ENCODE measurements at places on chromosomes 12 and 14.

DNA sequence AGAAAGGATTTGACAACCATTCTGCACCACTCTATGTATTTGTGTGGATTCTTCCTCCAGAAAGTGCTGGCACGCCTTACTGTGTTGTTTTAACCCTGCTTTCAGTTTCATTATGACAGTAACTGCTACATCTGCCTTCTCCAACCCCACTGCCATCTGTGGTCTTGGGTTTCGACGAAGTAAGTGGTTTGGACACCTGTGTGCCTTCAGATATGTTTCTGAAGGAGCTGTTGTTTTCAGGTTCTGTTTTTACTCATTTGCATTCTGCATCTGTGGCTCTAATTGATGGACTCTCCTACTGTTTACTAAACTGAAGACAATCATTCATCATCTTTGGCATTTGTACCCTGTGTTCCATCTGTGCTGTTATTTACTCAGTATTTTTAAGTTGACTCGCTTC lies 4.1 kb downstream of the TSHR start:
- no peak for DNase-seq

GRCh38 chr12:71551529-71551928 lies 111.9 kb downstream of the LGR5 start:
- peak; percentile 55 for DNase-seq

DNA sequence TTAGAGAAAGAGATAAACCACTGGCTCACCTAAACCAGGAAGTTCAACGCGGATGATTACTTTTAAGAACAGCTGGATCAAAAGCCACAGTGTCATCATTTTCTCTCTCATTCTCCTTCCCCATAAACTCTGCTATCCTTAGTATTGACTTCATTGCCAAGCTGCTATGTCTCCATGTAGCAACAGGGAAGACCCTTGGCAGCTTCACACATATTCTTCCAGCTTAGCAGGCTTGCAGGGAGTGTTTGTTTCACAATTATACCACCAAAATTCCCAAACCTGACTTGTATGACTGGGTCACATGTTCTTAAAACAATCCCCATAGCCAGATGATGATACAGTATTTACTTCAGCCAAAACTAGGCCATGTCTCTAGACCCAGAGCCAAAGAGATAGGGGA lies 235.5 kb downstream of the PAWR start:
- no peak for DNase-seq

DNA sequence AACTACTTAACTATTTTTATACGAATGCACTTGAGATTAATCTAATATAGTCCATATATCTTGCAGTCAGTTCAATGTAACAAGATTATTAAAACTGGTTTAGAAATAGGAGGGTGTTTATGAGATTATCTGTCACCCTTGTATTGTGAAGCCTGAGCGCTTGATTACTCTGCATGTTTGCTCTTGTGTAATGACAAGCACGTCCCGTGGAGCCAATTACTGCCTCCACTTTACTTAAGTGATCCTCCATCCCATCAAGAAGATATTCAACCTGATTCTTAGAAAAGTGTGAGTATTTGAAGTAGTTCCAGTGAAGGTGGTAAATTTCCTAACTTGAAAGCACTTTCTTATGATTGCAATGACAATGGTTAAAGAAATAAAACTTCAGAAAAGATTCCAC lies 415.2 kb upstream of the GARIN6 start:
- no peak for DNase-seq

DNA sequence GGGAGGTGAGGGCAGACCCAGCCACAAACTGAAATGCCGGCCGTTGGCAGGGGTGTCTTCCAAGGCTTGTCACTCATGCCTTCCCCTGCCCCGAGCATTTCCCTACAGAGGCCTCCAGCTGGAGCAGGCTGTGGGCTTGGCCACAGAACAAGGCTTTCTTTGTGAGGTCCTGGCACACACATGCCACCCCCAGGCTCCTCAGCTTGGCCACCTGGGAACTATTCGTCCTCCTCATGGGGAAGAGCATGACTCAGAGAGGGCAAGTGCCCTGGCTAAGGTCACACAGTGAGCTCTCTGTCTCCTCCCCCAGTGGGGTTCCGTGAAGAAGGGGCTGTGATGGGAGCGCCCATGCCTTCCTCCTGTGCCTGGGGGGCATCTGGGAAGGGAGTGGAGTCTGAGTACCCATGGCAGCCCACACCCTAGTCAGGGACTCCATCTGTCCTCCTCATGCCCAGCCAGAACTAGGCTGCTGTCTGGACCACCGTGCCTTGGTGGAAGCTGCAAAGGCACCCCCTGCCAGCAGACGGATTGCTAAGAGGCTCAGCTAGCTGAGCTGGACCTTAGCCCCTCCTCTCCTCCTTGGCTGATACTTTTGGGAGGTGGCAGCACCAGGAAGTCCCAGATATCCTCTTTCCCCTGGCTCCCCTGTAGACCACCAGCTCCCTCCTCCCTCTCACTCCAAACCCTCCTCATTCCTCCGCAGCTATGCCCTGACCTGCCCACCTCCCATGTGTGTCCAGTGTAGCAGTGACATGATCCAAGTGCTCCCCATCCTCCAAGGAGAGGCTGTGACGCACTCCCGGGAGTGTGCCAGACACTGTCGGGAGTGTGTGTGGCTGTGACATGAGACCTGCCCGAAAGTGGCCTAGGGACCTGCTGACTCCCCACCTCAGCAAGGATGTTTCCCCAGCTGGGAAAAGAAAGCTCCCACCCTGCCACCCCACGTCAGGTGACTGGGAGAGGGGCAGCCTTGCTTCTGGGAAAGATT lies 21.4 kb downstream of the ABCB9 start:
- DNase-seq, result peak; percentile 78

- DNase-seq, result peak; percentile 52
Measured at GRCh38 chr12:6724409-6724797, 557 bp downstream of the COPS7A start.

DNA sequence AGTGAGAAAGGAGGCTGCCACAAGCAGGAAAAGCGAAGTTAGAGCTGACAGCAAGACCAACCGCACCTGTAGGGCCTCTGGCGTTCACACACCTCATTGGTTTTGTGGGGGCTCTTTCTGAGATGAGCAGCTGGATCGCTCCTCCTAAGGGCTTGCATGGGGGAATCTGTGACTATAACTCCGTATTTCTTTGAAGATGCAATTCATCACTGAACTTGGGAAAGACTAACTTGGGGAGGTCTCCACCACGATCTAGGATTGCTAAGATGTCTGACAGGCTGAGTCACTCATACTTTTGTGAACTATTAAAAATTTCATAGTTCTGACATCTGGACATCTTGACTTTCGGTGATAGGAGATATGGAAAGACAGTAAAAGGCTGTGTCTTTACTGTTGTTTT lies 173.6 kb downstream of the ETV6 start:
- peak; percentile 62 for DNase-seq

GRCh38 chr12:104643093-104643818 lies 186.5 kb downstream of the CHST11 start:
- no peak for DNase-seq

DNA sequence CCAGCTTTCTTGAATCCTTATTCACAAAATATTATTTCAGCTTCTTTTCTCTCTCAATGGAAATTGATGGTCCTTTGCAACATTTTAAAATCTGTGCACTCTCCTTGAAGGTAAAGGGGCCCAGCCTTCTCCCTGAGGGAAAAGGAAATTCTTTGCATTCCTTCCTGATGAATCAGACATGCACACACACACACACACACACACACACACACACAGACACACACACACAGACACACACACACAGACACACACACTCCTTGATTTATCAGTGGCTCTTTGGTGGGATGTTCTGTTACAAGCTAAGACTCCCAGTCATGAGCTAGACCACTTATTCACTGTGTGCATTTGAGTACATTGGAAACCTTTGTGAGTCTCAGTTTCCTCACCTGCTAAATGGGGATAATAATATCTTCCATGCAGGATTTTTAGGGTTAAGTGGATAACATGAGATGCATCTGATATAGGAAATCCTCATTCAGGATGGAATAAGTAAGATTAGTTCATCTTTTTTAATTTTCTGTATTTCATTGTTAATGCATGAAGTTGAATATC lies 45.1 kb upstream of the HMGA2 start:
- DNase-seq, result peak; percentile 82

DNA sequence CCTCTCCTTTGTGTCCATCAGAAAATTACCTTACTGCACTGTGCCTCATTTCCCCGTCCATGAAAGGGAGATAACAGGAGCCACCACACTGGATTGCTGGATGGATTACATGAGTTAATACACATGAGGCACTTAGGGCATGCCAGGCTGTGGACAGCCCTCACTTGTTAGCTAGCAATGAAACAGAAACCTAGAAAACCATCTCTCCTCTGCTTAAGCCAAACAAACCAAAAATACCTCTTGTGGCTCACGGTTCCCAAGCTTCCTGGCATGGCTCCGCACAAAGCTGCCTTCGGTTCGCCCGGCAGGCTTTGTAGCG lies 660 bp upstream of the HCFC2 start:
- DNase-seq, result no peak

DNA sequence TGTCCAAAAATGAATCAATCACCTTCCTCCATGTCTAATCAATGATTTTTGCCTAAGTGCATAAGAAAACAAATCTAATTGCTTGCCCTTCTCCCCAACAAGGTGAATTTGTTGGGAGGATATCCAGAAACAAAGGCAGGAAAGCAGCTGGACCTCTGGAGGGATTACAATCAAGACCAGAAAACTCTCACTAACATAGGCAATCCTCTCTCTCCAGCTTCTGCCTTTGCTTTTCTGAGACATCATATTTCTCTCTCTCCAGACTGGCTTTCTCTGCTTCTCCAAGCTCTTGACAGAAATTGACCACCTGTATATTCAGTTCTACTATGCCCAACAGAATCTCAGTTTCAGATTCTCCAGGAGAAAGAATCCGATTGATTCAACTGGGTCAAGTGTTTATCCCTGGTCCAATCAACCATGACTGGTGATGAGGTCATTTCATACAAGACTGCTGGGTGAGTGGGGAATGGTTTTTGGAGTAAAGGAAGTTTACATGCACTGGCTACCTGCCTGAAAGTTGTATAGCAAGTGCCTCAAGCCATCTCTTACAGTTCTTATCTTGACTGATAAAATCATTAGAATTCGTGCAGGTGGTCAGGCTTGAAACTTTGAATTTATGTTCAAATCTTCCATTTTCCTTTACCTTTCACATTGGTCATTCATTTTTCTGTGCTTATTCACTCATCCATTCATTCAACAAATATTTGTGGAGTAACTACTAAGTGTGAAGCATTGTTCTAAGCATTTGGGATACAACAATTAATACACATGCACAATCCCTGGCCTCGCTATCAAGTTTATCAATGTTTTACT lies 22.2 kb upstream of the CFAP54 start:
- DNase-seq, result peak; percentile 86

DNA sequence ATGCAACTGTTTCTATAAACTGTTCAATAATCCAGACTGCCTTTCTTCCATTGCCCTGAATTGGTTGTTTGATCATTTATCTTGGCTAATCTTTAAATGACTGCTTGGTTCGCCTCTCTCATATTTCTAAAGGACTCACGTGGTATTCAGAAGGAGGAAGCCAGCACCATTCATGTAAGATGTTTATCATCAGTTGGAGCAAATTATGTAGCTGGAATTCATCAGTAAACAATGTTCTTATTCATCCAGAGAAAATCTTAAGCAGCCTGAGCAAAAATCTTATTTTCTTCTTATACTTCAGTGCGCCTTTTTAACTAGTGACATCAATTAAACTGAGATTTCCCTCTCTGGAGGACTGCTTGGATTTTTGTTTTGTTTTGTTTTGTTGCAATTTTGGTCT lies 538.7 kb upstream of the TMEM132C start:
- no peak for DNase-seq

- DNase-seq, result no peak
Measured at GRCh38 chr14:68539241-68539737, 253.6 kb downstream of the ZFP36L1 start.

GRCh38 chr14:23094666-23095195 lies at the start of gene ACIN1:
Gene ACIN1, minus strand, starts transcription at chr14:23095136. Its CDS starts 24 bp downstream, at chr14:23095112.
- DNase-seq, result peak; percentile 91

GRCh38 chr12:106863189-106863588 lies 88.7 kb downstream of the RIC8B start:
- no peak for DNase-seq

DNA sequence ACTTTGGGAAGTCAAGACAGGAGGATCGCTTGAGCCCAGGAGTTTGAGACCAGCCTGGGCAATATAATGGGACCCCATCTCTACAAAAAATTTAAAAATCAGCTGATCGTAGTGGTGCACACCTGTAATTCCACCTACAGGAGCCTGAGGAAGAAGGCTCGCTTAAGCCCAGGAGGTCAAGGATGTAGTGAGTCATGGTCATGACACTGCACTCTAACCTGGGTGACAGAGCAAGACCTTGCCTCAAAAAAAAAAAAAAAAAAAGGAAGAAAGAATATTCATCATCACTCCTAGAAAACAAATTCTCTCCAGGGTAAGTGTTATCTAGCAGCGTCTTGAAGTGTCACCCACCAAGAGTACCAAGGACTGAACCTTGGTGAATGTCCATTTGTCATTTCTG lies 34.2 kb upstream of the PLXNC1 start:
- no peak for DNase-seq

DNA sequence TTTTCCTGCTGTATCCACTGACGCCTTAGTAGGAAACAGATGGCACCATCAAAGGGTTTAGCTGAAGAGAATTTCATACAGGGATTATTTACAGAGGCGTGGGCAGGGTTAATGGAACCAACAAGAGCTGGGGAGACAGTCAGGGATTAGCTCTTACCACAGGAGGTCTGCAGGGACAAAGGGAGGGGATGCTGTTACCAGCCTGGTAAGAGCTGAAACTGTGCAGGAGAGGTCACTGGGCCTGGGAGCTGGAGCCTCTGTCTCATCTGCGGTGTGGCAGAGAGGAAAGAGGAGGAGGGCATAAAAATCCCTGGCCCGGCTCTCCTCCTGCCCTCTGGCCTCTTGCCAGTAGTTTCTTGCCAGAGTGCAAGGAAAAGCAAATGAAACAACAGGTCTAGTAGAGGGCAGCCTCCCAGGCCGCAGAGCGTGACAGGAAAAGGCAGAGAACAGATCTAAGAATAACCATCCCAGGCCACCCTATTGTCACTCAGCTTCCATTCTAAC lies 18.9 kb upstream of the POC1B start:
- no peak for DNase-seq

DNA sequence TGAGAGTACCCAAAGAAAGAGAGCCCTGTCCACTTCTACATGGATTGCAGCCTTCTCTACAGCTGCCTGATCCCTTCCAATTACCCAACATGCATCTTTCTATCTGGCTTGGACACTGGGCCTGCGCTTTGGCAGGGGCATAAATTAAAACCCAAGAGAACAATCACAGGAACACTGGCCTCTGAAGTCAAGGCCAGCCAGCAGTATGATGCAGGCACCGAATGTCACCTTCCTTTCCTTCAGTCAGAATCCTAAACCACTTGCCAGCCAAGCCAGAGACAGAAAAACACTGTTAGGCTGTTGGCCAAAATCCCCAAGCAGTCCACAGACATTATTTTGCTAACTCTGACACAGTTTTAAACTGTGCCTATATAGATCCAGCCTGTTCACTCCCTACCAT lies 113.7 kb downstream of the DUSP6 start:
- no peak for DNase-seq
